ENCODE measurements at places on chromosomes 1 and 21.

GRCh38 chr1:6245086-6245868, 1.3 kb downstream of the HES3 start:
- peak; percentile 81 for DNase-seq

- DNase-seq = no peak
Observed at GRCh38 chr1:56561227-56562019, 17.9 kb downstream of the PLPP3 start.

DNA sequence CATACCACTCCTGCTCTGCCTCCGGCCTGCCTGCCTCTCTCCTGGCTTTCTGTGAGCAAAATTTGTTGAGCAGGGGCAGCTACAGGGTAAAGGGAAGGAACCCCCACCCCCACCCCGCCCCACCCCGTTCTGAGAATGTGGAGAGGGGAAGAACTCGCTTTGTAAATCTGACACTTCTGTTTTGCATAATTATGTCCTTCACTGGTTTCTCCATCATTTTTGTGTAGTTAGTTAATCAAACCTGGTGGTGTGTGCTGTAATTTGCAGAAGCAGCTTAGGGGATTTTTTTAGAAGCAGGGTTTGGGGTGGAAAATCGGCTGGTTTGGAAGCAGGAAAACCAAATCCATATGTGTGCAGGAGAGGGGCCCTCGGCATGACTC, 58.1 kb upstream of the TMEM51 start:
- DNase-seq = no peak

GRCh38 chr1:167548059-167548932, 5.3 kb downstream of the CREG1 start:
- peak; percentile 50 for DNase-seq

GRCh38 chr21:40765811-40766210, 81.1 kb downstream of the DSCAM start:
- DNase-seq = no peak

- DNase-seq = no peak
Observed at GRCh38 chr1:242427519-242427918, 97.0 kb downstream of the PLD5 start.

GRCh38 chr1:247243524-247244137, 12.2 kb upstream of the VN1R5 start:
- no peak for DNase-seq

DNA sequence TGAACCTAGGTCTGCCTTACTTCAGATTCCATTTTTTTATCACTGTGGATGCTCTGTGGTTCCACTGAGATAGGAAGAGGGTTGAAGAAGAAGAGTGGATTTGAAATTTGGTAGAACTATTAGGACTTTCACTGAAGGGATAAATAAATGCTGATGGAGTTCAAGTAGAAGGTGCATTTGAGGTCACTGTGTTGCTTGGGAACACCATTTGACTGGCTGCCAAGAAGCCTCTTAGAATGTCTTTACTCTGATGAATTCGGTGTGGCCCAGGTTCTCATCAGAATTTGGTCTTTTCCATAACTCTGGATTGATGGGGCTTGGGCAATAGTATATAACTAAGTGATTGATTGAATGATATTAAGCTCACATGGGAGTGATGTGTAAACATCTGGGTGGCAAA, 11.9 kb downstream of the XPR1 start:
- DNase-seq = no peak

- DNase-seq = no peak
Observed at GRCh38 chr1:212237651-212238050, 47.6 kb upstream of the PPP2R5A start.

- DNase-seq = no peak
Observed at GRCh38 chr1:246382589-246383238, 124.4 kb downstream of the SMYD3 start.

DNA sequence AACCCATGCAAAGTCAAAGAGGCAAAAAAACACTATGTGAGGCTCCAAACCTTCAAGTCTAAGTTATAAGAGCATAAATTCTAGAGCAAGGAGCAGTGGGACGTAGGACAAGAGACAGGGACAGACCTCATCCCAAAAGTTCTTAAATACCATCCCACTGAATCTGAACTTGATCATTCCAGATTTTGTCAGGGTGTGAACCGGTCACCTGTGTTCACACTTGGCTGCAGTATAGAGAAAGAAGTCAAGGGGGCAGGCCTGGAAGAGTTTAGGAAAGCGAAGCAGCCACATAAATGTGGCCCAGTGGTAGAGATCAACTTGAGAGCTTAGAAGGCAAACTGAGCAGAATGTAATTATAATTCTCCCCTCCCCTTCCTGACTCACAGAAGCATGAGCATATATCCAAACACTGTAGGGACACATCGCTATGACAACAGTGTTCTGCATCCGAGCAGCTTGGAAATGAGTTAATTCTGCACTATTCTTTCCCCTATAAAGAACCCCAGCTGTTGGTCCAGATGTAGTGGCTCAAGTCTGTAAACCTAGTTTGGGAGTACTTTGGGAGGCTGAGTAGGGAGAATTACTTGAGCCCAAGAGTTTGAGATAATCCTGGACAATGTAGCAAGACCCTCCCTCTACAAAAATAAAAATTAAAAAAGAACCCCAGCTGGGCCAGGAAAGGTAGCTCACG, 2.7 kb downstream of the AKR7A2 start:
- DNase-seq = no peak

DNA sequence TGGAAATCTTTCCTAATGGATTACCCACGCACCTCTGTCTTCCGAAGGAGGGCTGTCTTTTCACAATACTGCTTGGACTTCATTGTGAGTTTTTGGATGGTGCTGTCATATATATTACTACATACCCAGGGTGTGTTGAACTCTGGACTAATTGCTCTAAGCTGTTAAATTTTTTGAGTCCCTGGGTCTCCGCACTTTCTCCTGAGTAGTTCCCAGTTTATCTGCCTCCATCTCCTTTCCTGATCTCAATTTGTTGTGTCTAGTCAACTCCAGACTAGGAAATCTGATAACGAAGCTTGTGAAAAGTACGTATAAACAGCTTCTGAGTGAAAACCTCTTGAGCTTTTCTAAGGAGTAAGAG, 211.1 kb downstream of the ROR1 start:
- DNase-seq = no peak

DNA sequence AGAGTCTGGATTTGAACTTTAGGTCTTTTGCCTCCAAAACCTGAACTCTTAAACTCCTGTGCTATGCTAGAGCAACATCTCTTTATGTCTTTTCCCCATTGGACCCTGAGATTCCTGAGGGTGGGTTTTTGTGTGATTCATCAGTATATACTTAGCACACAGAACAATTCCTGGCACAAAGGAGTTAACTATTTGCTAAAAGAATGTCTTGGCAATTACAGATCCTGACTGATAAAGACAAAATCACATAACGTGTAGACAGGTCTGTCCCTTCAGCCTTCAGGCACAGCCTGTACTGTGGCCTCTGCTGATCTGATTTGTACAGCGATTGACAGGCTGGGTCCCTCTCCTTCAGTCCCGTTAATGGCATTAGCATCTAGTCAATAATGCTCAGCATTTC, 162.4 kb upstream of the BEND5 start:
- no peak for DNase-seq

DNA sequence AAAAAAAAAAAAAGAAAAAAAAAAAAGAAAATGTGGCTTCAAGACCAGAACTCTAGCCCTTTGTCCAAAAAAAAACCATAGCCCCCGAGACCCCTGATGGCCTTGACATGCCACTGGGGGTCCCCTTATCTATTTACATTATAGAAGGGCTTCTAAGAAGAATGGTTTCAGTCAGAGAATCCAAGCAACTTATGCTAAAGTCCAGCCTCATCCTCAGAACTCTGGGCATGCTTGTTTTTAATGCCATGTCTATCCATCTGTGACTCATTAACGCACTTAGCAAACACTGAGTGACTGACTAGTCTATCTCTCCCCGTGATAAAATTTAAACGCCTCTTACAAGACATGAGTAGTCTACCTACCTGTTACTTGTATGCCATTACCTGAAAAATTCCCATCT, 29.3 kb downstream of the ERG start:
- DNase-seq = no peak

- no peak for DNase-seq
Observed at GRCh38 chr1:66273656-66274055, 260.3 kb upstream of the SGIP1 start.

- DNase-seq = no peak
Observed at GRCh38 chr1:184039126-184039525, 1.6 kb upstream of the COLGALT2 start.

Data from Kasumi-1 (cell line).